NCI-H748 treated with DMSO at 0.1 percent for 48 hours (cell line): ENCODE measurements at places on chromosomes 5 and 9.

DNA sequence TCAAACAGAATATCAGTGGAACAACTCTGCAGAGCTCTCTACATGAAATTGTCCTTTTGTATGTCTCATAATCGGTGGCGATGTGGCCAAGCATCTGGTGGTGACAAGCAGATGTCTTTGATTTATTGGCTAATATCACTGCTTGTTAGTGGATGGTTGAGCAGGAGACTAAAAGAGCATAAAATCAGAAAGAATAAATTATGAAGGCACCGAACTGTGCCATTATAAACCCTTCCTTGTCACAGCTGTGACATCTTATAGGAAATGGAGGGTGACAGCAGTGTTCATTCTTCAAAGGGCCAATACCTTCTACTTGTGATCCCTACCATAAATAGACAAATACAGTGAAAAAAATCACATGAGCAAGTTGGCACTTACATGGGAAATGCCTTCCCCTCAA lies 1404.3 kb downstream of the MAT2B start:
- DNase-seq: no peak

DNA sequence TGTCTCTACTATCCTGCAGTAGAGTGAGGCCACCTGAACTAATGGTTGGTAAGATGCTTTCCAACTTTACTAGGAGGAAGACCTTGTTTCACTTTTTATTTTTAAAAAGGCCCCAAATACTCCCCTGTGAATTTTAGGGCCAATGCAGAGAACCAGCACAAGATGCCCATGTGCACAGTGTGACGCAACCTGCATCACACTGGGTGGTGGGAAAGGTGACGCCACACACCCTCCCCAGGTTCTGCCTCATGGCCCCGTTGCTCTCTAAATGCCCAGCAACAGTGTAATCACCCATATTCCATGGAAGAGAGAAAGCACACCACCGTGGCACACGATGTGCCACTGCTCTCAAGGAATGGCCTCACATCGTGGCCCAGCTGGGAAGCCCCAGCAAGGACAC lies 6.4 kb downstream of the SURF4 start:
- no peak for DNase-seq

GRCh38 chr5:178284093-178284675 lies 51.6 kb upstream of the PHYKPL start:
- no peak for DNase-seq

GRCh38 chr9:110110154-110110553 lies 97.8 kb downstream of the C9orf152 start:
- DNase-seq: no peak

GRCh38 chr5:120988491-120988890 lies 524.4 kb downstream of the PRR16 start:
- no peak for DNase-seq

GRCh38 chr5:3430691-3431090 lies 164.9 kb upstream of the IRX1 start:
- DNase-seq: no peak

DNA sequence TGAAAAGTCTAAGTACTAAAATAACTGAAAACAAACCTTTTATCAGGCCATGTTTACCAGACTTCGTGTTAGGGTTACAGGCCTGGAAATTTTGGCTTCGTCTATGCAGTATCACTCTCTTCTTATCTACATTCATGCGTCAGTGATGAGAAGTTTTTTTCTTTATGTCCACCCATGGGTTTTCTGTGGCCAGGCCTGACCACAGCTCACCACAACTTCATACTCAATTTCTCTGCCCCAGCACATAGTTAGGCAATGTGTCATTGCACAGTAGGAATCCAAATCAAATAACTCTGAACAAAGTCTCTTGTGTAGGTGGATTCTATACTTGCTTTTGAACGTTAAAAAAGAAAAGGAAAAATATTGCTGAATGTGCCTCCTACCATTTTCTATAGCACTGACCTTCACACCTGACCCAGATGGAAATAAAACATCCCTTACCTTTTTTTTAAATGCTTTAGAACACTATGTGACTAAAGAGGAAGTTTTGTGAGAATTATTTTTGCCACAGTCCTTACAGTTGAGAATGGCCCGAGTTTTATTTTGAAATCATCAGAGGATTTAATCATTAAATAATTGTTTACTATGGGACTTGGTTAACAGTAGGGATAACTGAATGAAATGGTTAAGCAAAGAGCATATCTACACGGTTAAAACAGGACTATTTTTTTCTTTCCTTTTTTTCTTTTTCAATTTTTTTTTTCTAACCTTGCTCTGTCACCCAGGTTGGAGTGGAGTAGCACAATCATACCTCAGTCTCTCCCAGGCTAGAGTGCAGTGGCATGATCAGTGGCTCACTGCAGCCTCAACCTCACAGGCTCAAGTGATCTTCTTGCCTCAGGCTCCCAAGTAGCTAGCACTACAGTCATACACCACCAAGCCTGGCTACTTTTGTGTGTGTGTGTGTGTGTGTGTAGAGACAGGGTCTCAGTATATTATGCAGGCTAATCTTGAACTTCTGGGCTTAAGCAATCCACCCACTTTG lies 1247.0 kb upstream of the ACO1 start:
- no peak for DNase-seq

- DNase-seq: no peak
Observed at GRCh38 chr9:132923346-132923902, 21.0 kb downstream of the TSC1 start.

GRCh38 chr9:84471816-84472215 lies 131.3 kb upstream of the SLC28A3 start:
- DNase-seq: no peak

DNA sequence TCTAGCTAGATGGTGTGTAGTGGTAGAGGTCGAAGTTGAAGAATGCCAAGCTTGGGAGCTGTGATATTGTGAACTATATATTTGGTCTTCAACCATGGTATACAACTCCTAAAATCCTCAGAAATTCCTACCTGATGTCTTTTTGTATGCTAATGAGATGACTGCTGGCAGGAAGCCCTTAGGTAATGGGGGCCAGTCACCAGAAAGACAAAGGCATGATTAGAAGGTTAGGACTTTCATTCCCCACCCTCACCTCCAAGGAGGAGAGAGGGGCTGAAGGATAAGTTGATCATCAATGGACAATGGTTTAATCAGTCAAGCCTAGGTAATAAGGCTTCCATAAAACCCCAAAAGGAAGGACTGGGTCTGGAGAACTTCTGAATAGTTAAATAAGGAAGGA lies 285.7 kb upstream of the POU5F2 start:
- DNase-seq: no peak

GRCh38 chr9:88236511-88237478 lies 98.5 kb upstream of the SPATA31C2 start:
- no peak for DNase-seq

DNA sequence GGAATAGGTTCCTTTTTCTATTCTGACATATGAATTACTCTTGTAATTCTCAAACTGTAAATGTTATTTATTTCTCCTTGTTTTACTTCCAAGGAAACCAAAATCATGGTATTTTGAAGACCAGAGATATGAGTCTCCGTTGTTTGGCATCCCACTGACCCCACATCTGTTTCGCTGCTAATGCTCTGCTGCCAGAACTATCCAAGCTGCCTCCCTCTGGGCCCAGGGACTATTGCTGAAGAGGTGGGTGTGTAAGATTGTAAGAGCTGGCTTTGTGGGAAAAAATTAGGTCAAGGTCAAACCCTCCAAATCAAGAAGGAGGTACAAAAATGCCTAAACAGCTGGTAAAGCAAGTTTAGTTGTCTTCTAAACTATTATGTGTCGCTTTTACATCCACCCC lies 129.4 kb upstream of the MYO10 start:
- DNase-seq: no peak

GRCh38 chr9:91958174-91958573 lies 8.1 kb upstream of the ROR2 start:
- no peak for DNase-seq
